ENCODE measurements at places on chromosomes 2 and 18.
A peak's percentile ranks its signal among the peaks of the same experiment; 100 is the strongest.

DNA sequence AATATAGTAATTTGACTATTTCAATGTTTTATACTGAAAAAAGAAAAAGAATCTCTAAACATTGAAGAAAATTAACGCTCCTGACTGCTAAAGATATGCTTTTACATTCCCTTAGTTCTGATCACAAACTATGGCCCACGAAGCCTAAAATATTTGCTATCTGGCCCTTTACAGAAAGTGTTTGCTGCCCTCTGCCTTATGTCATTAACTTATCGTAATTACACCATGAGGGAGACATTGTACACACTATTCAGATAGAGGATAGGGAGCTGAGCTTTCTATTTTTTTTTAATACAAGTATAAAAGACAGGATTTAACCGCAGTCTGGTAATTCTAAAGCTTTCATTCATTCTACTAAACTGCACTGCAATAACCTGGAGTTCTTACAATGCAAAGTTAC lies 393.1 kb upstream of the DCC start:
- no peak for DNase-seq

- DNase-seq: no peak
Observed at GRCh38 chr2:210531050-210531449, 25.3 kb upstream of the CPS1 start.

GRCh38 chr2:55879976-55880375 lies 43.6 kb downstream of the EFEMP1 start:
- DNase-seq: no peak

DNA sequence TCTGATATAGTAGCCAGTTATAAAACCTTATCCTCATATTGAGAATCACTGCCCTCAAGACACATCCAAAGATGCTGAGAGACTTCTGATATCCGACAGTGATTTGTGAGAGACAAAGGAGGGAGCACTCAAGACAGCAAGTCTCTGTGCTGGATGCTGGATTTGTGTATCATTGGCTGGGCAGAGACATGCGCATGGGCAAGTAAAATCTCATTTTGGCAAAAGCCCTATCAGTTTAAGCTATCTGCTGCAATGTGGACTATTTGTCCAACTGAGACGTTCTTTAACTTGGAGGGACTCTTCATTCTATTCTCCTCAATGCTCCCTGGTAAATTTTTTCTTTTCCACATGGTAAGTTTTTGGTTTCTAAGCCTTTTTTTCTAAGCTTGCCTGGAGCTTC lies 107.5 kb downstream of the SS18 start:
- DNase-seq: no peak

- no peak for DNase-seq
Observed at GRCh38 chr2:145007093-145007959, 487.4 kb upstream of the ZEB2 start.

- DNase-seq: peak; percentile 50
Observed at GRCh38 chr2:236177967-236178889, 10.0 kb upstream of the GBX2 start.

GRCh38 chr2:196131384-196131937 lies 39.9 kb downstream of the STK17B start:
- DNase-seq: peak; percentile 86

DNA sequence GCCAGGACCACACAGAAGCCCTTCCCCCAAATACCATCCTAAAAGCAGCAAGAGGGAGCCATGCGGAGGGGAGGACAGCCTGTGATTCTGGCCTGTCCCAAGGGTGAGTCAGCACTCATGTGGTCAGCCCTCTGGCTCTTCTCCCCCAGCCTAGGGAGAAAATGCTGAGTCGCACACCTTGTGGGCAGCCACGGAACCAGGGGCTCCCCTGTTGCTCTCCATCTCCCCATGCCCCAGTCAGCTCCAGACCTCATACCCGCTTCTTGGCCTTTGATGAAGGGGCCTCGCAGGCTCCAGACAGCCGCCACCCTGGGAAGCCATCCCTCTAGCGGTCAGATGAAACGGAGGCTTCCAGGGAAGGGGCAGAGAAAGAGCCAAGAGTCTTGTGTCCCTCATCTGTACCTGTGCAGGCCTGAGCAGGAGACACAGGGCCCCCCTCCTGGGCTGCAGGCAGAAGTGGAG lies 181.3 kb upstream of the SIX2 start:
- DNase-seq: no peak

DNA sequence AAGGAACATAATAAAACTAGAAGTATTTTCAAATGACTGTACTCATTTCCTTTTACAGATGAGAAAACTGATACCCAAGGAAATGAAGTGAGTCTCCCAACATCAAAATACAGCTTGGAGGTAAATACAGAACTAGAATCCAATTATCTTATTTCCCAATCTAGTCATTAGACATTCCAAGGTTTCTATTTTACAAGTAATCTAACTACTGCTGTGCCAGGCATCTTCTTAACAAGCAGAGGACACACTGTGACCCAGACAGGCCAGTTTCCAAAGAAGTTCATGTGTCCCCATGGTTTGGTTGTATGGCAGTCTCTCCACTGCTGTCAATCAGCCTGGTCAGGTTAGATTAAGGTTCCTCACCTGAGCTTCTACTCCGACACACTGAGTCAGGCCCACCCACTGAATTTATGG lies 143.5 kb downstream of the THADA start:
- no peak for DNase-seq

- DNase-seq: no peak
Observed at GRCh38 chr2:217639481-217639880, 363.3 kb downstream of the TNS1 start.

DNA sequence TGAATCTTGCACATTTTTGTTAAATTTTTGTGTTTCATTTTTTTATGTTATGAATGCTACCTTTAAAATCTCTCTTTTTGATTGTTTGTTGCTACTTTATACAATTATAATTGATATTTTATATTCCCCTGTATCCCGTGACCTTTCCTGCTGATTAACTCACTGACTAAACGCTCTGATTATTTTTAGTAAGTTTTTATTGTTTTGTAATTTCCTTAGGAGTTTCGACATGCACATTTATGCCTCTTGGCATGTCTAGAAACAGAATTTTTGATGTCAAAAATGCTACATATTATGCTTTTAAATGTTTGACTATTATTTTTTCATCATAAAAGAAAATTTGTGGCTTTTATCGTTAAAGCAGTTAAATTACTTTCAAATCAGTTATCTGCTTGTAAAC lies 1131.6 kb upstream of the TMEFF2 start:
- DNase-seq: no peak

- DNase-seq: no peak
Observed at GRCh38 chr2:227474410-227474809, 2.5 kb downstream of the AGFG1 start.

- no peak for DNase-seq
Observed at GRCh38 chr2:62733546-62733945, 28.0 kb downstream of the EHBP1 start.

GRCh38 chr2:183780072-183780471 lies 655.8 kb downstream of the NUP35 start:
- DNase-seq: no peak

GRCh38 chr2:215487002-215487372 lies 51.1 kb upstream of the FN1 start:
- DNase-seq: no peak

DNA sequence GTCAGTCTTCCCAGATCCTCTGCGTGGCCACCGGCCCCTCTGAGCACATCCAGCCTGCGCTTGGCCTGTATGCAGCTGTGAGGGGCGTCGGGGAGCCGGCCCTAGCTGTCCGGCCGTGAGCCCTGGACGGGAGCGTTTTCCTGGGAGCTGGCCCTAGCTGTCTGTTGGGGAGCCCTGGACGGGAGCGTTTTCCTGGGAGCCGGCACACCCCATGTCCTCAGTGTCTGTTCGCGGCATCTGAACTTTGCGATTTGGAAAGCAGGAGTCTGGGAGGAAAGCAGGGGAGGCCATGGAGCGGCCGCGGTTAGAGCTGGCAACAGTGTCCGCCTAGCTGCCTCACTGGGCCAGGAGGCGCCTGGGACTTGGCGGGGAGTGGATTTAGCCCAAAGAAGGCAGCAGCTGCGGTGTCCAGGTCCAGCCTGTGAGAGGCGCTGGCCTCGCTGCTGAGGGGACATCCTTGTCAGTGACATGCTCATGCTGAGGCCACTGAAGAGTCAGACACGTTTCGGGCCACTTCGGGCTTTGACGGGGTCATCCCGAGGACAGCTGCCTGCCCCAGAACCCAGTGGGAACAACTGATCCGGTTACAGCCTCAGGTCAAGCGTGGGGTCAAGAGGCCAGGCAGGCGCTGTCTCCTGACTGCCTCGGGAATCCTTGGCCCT lies 75.8 kb downstream of the KCNG2 start:
- no peak for DNase-seq

GRCh38 chr2:175567435-175568061 lies 386.0 kb upstream of the ATP5MC3 start:
- DNase-seq: no peak

DNA sequence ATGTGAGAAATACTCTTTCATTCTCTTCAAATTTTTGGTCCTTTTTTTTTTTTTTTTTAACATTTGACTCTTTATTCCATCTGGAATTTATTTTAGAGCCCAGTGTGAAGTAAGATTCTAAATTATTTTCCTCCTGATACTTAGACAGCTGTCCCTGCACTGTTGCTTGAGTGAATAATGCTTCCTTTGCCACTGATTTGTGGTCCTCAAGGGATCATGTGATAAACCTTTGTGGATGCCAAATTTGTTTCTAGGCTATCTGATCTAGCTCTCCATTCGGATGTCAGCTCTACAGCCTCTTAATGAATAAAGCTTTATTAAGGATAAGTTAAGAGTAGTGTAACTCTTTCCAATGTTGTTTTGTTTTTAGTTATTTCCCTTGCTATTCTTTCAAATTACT lies 142.3 kb downstream of the SMAD7 start:
- DNase-seq: no peak

Data from hematopoietic multipotent progenitor cell treated with erythropoietin and hydrocortisone succinate and interleukin-3 and kit ligand, for 17 days (in vitro differentiated cells).